SK-N-SH treated with all-trans-retinoic acid at 6 μM for 48 hours (cell line): ENCODE measurements at places on chromosomes 1 and 21.

DNA sequence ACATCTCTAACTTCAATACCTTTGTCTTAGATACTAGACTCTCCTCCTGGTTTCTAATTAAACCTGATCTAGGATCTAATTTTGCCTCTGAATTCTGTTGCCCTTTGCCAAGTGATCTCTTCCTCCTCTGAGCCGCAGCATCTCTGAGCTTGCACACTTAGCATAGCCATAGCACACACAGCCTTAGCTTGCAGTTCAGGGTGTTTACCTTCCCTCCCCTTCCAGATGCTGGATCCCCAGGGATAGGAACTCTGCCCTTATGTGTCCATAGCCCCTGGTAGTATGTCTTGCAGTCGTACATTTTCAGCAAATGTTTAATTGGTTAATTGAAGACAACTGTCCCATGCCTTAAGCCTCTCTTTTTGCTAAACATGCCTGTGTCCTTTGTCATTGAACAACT is 30.3 kb downstream of the SELL start:
- no peak for ATAC-seq

DNA sequence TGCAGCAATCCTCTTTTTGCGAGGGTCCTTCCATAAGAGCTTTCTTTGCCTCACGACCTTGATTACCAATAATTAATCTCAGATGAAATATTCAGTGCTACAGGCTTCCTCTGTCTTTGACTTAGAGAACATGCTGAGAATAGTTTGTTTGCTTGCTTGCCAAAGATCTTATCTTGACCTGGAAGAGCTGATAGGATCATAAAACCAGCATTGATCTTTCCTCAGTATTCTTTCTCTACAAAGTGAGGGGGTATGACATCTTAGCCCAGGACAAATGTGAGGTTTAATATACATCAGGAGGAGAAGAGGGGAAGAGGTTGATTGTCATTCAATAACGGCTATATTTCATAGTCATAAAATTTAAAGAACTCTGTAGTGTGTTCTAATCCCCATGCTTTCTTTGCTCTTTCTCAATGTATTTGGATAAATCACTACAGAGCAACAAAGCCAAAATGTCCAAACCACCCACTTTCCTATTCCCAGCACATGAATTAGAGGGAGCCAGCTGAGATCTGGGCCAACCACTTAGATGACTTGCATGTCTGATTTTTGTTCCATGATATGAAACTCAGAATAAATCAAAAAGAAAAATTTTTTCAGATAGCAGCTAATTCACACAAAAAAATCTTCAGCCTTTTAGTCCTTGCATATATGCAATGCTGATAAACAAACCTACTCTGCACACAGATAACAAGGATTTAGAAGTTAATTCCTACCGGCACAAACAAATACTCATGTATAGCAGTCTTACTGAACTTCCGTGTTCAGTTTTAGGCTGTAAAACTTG is 50.5 kb upstream of the IPO9 start:
- peak; percentile 27; the same call in 2 of the 3 replicates for ATAC-seq

- no peak; the same call in 2 of the 3 replicates for ATAC-seq
Measured at GRCh38 chr1:157090771-157091170, 8.8 kb downstream of the ETV3L start.

DNA sequence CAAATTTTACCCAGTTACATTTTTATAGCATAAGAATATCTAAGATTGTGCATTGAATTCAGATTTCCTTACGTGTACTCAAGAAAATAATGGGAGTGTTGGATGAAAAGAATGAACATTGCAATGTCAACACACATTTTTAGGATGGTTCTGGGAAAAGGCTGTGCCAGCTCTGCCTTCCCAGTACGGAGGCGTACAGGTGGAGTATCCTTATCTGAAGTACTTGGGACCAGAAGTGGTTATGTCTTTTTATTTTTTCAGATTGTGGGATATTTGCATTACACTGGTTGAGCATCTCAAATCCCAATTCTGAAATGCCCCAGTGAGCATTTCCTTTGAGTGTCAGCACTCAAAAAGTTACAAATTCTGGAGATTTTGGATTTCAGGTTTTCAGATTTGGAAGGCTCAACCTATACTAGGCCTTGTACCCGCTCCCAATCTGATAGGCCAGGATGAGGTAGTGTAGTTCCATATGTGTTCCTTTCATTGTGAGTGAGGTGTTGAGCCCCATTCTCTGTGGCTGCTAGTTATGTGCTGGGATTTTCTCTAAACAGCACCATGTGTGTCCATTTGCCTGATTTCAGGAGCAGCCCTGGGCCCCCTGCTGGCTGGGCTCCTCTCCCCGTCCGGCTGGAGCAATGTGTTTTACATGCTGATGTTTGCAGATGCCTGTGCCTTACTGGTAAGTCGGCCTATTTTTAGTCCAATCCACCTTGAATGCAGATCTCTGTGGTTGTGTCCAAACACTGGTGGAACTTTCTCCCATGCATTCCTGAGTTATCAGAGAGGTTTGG is 60.8 kb downstream of the SLC37A1 start:
- no peak for ATAC-seq

- ATAC-seq: peak; percentile 70
Measured at GRCh38 chr1:172163498-172164215, 256.8 kb upstream of the C1orf105 start.

DNA sequence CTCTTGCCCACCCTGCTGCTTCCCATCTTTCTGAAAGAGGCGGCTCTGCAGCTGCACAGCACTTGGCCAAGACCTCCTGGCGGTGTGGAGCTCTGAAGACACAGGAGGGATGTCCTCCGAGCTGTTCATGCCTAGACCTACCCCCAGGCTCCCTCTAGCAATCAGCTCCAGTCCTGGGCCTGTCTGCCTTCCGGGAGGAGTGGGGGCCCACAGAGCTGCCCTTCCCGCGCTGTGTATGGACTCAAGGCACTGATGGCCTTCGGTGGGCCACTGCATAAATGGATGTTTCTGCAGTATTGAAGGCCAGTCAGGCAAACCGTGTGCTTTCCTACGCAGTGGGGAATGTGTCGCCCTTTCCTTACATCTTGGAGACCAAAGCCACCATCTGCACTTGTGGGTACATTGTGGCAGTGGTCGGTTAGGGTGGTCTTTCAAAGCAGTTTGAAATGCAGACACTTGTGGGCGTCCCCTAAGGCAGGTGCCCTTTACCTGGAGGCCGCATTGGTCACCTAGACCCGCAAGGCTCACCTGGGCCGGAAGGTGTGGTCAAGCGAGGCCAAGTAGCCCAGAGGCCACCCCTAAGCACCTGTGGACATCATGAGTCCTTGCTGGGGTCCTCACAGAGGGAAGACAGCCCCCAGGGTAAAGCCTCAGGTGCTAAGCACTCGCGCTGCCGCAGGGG is 912 bp upstream of the PKNOX1 start:
- ATAC-seq: no peak

- ATAC-seq: no peak
Measured at GRCh38 chr21:29335720-29336119, 37.0 kb downstream of the BACH1 start.

DNA sequence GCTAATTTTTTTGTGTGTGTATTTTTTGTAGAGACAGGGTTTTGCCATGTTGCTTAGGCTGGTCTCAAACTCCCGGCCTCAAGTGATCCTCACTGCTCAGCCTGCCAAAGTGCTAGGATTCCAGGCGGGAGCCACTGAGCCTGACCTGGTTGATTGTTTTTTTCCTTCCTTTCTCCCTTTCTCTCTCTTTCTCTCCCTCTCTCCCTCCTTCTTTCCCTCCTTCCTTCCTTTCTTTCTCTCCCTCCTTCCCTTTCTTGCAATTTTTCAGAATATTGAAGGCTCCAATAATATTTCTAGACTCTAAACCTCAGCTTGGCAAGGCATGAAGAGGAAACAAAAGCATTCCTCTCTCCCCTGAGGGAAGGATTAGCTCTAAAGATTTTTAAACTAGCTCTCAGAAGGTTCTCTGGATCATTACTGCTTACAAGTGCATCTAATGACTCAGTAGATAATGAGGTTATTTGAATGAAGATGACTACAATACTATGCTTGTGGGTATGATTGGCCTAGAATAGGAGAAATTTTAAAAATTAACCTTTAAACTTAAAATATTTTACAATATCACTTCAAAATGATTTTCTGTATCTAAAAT is 68.5 kb upstream of the GADD45A start:
- no peak for ATAC-seq

GRCh38 chr1:159827549-159827948 is 876 bp downstream of the SLAMF8 start:
- ATAC-seq: no peak

DNA sequence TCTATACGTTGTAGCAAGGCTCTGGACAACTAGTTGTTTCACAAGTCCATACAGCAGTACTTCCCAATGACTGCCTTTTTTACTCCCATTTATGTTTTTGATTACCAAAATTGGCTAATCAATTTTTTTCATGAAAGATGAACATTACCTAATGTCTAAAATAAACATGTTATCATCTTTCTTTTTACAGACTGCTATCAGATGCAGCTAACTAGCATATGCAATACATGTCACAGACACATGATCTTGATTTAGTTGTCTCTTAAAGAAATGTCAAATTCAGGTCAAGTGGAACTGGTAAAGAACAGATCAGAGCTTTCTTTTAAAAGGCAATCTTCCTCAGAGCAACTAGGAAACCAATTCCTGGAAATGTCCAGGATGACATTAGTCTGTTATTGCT is 630 bp upstream of the DBT start:
- no peak for ATAC-seq

GRCh38 chr1:76068542-76068941 is 6.0 kb upstream of the ST6GALNAC3 start:
- ATAC-seq: peak; percentile 35

DNA sequence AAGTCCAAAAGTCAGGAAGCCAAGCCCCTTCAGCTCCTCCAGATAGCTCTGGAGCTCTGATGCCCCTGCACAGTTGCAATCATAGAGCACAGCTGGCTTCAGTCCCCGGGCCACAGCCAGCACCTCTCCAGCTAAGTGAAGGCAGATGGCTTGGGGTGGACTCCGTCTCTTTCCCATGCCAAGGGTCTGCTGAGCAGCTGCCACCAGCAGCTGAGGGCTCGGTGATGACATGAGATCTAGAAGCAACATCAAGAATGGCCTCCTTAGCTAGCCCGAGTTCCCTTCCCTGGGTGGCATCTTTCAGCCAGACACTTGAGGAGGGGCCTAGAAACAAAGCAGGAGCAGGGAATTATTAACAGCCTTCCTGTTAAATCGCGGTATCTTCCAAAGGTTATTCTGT is 973 bp downstream of the C1orf74 start:
- no peak for ATAC-seq

DNA sequence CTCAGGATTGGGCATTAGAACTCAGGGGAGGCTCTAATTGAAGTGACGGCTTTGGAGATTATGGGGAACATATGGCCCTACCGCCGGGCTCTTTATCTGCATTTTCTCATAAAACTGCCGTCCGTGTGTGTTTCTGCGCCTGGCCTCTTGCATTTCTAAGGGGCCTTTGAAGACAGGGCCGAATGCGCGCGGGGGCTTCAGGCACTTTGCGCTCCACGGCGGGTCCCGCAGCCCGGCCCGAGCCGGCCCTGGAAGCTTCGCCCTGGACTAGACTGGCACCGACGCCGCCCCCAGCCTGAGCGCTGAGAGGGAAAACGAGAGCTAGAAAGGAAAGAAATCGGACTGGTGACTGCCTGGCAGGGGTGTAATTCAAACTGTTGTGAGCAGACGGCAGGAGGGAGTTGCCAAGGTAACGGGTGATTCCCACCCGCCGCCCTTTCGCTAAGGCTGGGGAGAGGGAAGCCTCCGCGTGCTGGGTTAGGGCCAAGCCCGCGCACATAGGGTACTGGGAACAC is 120.7 kb downstream of the LMX1A start:
- ATAC-seq: peak; percentile 51

GRCh38 chr1:197944485-197944884 is 27.3 kb downstream of the LHX9 start:
- no peak for ATAC-seq

GRCh38 chr1:224780736-224781135 is 148.7 kb upstream of the DNAH14 start:
- no peak for ATAC-seq

- ATAC-seq: no peak
Measured at GRCh38 chr1:10843697-10844096, 47.3 kb upstream of the CASZ1 start.

DNA sequence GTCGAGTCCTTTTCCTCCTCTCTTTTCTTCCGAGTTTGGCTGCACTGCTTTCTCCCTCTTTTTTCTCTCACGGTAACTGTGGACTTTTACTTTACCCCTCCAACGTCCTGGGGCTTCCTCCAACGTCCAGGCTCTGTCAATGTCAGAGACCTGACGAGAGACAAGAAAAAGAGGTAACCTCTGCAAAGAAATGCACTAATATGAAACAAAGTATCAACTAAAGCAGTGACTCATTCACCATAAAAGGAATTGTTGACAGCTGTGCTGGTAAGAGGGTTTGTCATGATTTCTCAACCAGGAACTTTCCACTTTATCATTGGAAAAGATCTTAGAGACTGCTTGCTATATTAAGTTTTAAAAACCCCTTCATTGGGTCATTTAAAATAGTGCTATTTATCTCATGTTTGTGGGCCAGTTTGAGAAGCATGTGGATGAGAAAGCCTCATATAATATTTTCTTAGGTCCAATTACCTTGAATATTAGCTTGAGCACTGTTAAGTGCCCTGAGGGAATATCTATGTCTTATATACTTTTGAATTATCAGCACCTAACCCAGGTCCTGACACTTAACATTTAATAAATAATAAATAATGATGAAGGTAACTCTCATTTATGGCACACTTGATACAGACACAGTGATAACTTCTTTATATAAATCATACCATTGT is at the start of gene GBP2:
Gene GBP2, minus strand, starts transcription at position 202 of the 668 bp plus-strand sequence. CDS start 4,148 bp downstream, outside the sequence.
- peak; percentile 91 for ATAC-seq

- ATAC-seq: no peak
Measured at GRCh38 chr1:16126160-16126559, 29.7 kb downstream of the EPHA2 start.

GRCh38 chr1:4760088-4760487 is 105.7 kb downstream of the AJAP1 start:
- no peak for ATAC-seq

DNA sequence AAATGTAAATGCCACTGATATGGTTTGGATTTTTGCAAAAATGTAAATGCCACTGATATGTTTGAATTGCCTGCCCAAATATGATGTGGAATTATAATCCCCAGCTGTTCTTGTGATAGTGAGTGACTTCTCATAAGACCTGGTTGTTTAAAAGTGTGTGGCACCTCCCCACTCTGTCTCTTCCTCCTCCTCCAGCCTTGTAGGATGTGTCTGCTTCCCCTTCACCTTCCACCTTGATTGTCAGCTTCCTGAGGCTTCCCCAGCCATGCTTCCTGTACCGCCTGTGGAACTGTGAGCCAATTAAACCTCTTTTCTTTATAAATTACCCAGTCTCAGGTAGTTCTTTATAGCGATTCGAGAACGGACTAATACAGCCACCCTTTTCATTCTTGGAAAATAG is 1.3 kb upstream of the CCT8 start:
- ATAC-seq: no peak

GRCh38 chr21:24395320-24395923 is 1211.9 kb downstream of the MRPL39 start:
- no peak for ATAC-seq

DNA sequence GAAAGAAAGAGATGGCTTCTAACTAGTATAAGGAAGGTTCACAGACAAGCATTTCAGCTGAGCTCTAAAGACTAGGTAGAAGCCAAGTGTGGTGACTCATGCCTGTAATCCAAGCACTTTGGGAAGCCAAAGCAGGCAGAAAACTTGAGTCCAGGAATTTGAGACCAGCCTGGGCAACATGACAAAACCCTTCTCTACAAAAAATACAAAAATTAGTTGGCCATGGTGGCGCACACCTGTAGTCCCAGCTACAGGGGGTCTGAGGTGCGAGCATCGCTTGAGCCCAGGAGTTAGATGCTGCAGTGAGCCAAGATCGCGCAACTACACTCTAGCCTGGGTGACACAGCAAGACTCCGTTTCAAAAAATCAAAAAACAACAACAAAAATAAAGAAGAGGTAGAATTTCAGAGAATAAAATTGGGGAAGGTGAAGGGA is 27.8 kb downstream of the FBXO42 start:
- peak; percentile 99 for ATAC-seq
